ENCODE measurements at places on chromosomes 6 and 20.

DNA sequence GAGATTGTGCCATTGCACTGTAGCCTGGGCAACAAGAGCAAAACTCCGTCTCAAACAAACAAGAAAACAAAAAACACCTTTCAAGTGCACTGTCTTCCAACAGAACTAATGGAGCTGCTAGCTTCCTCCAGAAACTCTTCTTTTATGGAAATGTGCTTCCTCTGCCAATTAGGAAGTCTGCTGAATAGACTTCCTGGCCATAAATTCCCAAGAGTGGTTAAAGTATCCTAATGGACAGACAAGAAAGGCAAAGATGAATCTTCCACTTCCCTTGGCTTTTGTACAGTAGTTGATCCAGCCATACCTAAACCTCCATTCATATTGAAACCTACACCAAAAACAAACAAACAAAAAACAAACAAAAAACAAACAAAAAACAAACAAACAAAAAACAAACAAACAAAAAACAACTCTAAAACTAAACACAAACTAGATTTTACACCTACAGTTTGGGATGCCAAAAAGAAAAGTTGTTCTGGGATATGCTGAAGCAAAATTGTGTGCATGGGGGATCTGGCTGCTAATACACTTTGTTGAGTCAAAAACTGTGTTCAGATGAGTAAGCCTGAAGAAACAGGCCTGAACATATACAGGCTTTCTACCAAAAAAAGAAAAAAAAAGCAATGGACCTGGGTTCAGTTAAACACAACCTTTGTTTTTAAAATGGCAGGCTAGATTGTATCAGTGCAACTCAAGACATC, 59.8 kb upstream of the CARMIL1 start:
- DNase-seq = no peak

DNA sequence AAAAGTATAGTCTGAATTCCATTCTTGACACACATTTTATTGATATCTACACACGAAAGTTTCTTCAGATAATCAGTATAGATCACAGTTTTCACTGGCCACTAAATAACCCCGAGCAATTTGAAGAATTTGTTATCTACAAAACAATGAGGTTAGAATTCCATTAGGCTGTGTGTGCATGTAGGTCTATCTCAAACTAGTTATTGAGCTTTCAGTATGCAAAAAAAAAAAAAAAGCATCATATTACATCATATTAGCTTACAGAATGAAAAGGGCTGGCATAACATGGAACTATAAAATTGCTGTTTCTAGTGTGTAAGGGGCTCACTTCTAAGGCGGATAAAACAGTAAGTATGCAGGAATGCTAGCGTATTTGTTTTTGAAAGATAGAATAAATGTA, 59.5 kb upstream of the ADGRG6 start:
- DNase-seq = no peak

DNA sequence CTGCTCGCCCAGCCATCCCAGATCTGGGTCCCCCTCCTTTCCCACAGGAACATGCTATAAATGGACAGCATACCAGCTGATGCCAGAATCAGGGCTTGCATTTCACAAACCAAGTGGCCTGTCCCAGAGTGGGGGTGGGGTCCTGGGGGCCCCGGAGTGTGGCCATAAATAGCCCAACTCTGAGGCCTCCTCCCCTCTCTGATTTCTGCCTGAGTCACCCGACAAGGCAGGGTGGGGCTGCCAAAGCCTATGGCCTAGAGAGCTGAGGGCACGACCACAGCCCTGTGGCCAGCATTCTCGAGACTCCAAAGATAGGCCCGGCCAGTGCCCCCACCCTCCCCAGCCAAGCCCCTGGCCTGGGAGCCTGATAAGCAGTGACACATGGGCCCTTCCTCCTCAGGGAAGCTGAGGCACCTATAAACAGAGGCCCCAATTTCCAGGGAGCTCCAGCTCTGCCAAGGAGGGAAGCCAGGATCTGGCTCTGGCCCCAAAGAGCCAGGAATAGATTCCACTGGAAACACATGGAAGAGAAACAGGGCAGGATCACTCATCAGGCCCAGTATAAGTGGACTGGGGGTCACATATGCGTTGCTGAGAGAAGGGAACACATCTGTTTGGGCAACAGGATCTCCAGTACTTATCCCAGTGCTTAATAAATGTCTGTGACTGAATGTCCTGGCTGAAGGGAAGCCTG, 20.3 kb downstream of the SNTA1 start:
- DNase-seq = no peak

DNA sequence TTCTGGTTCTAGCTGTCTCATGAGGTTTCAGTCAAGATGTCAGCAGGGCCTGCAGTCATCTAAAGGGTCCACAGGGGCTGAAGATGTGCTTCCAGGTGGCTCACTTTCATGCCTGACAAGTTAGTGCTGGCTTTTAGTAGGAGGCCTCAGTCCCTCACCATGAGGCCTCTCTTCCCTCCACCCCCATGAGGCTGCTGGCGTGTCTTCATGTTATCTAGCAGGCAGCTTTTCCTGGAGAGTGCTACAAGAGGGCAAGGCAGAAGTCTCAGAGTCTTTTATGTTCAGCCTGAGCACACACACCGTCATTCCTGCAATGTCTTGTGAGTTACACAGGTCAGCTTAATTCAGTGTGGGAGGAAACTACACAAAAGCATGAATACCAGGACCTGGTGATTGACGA, 769.9 kb downstream of the HDGFL1 start:
- no peak for DNase-seq

DNA sequence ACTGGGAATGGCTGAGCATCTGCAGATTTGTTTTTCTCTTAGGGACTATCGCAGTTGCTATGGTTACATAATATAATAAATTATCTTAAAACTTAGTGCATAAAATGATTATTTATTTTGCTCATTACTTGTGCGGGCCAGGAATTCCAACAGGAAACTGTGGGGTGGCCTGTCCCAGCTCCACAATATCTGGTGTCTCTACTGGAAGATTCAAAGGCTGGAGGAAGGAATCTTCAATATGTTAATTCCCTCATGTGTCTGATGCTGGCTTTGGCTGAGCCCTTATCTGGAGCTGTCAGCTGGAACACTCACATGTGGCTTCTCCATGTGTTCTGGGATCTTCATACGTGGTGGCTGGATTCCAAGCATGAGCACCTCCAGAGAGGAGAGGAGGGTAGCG, 23.9 kb upstream of the B3GAT2 start:
- no peak for DNase-seq

- no peak for DNase-seq
Measured at GRCh38 chr6:69179681-69180080, 544.6 kb downstream of the ADGRB3 start.

DNA sequence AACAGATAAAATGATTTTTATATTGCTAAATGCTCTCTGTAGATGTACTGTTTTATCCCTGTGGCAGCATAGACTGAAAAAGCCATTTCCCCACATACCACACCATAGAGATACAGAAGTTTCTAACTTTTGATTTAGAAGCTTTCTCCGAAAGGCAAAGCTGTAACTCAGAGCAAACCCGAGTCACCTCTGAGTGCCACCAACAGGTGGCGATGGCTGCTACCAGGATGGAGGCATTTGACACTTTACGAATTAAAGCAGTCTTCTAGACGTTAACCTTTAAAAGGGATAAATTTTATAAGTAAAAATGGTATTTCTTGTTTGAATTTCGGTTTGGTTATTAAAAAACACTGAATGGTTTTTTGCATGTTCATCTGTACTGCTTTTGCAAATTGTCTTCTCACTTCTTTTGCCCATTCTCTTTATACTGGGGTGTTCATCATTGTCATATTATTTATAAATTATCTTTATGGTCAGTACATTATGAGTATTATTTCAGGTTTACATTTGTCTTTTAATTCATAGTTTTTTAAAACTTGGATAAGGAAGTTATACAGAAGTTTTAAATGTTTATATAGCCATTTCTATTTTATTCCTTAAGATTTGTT, 201.0 kb upstream of the CEP162 start:
- no peak for DNase-seq

- no peak for DNase-seq
Measured at GRCh38 chr6:55594442-55594841, 15.4 kb upstream of the HMGCLL1 start.

DNA sequence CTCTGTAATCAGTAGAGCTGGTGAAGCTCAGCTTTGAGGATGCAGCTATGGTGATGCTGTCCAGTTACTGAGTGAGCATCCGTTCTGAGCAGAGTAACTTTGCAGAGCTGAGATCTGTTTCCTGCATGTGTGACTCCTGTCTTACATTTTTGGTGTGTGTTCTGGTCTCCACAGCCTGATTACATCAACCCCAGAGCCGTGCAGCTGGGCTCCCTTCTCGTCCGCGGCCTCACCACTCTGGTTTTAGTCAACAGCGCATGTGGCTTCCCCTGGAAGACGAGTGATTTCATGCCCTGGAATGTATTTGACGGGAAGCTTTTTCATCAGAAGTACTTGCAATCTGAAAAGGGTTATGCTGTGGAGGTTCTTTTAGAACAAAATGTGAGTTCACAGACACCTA, 81.6 kb downstream of the FAM120B start:
- DNase-seq = no peak

- DNase-seq = no peak
Measured at GRCh38 chr6:119535332-119535731, 185.8 kb upstream of the MAN1A1 start.
